ENCODE measurements at places on chromosomes 2 and 18.

DNA sequence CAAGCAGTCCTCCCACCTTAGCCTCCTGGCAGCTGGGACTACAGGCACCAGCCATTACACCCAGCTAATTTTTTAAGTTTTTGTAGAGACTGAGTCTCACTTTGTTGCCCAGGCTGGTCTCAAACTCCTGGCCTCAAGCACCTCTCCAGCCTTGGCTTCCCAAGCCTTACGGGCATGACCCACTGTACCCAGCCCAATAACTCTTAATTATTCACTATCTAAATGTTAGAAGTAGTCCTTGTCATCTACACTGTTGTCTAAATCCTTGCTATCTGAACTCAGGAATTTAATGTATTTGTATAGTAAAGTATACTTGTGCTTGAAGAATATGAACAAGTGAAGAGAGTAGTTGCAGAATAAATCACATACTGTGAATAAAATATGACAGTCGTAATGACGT is 37.9 kb upstream of the NBEAL1 start:
- DNase-seq, result no peak

DNA sequence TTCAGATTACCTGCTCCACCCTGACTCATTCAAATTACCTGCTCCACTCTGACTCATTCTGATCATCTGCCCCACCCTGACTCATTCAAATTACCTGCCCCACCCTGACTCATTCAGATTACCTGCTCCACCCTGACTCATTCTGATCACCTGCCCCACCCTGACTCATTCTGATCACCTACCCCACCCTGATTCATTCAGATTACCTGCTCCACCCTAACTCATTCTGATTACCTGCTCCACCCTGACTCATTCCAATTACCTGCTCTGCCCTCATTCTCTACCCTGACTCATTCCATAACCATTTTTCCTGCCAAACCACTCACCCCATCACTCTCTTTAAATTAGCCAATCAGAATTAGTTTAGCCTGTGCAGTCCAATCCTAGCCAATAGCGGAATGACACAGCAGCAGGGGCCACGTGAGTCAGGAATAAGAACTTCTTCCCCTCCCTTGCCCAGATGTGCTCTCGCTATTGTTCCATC is 26.2 kb downstream of the CFAP53 start:
- DNase-seq, result peak; percentile 2

- no peak for DNase-seq
These were observed 255.0 kb downstream of the CAMKMT start for GRCh38 chr2:44616667-44617155.

DNA sequence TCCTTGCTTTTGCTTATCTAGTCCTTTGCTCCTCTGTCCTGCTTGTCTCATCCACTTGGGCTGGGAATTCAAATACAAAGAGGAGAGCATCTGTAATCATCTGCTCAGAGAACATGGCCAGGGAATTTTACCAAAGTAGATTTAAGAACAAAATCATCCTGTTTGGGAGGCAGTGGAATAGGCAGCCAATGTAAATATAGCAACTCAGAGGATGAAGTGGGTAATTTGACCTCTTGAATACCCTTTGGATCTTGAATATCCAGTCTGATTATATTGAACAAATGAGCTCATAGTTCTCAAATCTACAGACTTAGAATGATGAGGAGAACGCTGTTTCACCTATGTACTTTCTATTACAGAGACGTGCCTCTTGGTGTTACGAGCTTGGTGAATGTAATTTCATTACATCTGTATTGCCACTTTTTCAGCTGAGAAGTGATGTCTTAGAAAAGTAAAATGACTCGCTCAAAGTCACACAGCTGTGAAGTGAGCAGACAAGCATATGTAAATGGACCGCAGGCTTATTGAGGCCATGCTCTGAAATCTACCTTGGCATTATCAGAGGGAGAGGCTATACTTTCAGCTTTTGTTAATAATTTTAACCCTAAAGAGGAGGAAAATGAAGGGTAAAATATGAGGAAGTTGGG is 266.3 kb downstream of the MTX2 start:
- DNase-seq, result no peak

- no peak for DNase-seq
These were observed 2.5 kb upstream of the KYNU start for GRCh38 chr2:142875010-142875409.

GRCh38 chr2:230947908-230948365 is 22.9 kb upstream of the GPR55 start:
- no peak for DNase-seq

DNA sequence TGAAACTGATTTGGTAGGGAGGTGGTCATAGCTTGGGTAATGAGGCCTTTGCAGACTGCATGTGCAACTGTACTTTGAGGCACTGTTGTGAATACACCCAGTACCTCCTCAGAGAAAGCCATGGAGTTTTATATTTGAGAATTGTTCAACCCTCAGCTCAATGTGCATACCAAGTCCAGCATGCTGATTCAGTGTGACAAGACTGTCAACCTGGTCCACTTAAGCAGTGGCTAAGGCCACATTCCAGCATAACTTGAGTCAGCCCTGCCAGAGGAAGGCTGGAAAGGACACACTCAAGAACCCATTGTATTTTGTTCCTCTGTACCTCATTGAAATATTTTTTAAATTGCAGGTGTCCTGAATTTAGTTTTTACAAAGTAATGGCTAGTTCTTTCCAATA is 121.8 kb upstream of the HNMT start:
- no peak for DNase-seq

GRCh38 chr2:162677476-162677875 is 161.1 kb downstream of the KCNH7 start:
- no peak for DNase-seq

DNA sequence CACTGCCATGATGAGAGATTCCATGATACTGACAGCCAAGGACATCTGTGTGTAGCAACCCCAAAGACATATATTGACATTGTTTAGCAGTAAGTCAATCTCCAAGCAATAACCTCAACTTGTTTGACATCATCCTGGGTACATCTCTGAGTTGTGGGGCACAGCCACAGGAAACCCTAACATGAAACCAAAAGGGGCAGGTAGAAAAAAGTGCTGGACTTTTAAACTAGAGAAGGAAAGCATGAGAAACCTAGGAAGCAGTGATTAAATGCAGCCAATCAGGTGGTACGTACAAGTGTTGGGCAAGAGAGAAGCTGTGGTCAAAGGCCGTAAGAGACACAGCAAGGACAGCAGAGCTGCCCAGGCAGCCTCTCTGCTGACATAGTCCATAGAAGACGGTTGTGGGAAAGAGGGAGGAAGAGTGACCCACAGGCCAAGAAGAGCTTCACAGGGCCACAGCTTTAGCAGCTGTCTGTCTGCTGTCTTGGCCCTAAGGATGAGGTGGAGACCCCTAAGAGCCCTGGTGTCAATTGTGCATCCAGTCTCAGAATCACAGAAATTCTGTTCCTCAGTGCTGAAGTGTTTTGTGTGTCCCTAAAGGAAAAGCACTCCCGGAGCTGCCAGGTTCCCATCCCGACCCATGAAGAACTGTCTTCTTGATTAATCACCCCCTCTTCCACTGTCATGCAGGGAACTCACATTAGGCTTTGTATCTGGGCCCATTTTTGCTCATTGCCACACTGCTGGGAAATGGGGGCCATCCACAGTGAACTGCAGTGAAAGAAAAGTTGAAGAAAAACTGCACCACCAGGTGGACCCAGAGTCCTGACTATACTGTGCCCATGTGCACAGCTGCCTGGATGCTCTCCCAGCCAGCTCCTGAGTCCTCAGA is 25.4 kb upstream of the CHN1 start:
- peak; percentile 53 for DNase-seq

GRCh38 chr2:168166902-168167510 is 80.4 kb downstream of the STK39 start:
- peak; percentile 66 for DNase-seq

- DNase-seq, result no peak
These were observed 1.5 kb upstream of the BCL2L11 start for GRCh38 chr2:111118981-111119821.

DNA sequence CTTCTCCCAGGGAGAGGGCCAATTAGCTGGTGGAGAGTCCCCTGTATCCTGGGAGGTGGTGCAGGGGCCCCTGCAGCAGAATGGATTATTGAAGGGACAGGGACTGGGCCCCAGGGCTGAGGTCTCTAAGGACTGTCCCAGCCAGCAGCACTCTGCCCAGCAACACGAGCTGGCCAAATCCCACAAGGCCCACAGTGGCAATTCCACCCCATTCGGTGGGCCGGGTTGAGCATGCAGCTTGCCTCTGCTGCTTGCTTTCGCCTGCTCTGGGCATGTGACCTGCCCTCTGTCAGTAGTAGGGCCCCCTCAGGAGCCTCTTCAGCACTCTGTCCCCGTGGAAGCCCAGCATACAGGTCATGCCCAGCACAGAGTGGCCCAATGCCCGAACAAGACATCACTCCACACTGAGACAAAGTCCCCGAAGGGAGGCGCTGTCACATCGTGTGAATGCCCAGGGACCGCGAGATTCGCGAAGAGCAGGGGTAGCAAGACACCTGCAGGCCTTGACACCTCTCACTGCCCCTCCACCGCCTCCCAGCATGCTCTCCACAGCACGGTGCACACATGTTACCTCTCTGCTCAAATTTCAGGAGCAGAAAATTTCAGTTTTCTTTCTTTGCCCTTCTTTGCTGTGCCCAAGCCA is 65.4 kb downstream of the CRACDL start:
- no peak for DNase-seq
